ENCODE measurements at places on chromosomes 6 and 20.

GRCh38 chr6:99604166-99605073 is 2.2 kb upstream of the PRDM13 start:
- DNase-seq: no peak

- no peak for DNase-seq
These were observed 5.9 kb upstream of the UNC93A start for GRCh38 chr6:167285077-167285770.

DNA sequence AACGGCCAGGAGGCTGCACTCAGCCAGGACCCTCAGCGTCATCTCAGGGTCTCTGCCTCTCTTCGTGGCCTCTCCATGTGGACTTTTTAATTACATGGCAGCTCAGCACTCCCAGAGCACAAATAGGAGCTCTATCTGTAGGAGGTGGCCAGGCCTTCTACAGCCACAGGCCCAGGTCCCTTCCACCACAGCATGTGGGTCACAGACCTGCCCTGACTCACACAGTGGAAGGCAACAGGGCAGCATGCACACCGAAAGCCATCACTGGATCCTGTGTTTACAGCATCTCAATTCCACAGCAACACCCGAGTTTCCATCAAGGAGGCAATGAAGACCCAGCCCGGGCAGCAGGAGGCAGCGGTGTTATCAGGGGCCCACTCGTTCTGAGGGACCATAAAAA is 65.8 kb upstream of the CD93 start:
- no peak for DNase-seq

DNA sequence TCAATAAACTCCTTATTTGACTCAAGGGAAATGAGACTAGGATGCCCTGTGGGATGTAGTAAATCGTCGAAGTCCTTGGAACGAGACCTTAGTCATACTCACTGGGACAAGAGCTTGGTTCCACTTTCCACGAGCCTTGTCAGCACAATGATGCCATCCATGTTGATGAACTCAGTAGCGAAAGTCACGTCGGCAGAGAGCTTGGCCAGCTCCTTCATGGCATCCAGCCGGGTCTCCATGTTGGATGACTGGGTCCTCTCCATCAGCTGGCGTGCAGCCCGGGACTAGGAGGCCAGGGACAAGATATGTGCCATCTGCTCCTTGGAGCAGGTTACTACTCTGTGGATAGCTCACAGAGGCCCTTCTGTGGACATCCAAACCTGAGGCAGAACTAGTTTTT is 17.5 kb downstream of the ELMO2 start:
- DNase-seq: no peak

GRCh38 chr20:24146231-24146634 is 157.7 kb upstream of the GGTLC1 start:
- no peak for DNase-seq

DNA sequence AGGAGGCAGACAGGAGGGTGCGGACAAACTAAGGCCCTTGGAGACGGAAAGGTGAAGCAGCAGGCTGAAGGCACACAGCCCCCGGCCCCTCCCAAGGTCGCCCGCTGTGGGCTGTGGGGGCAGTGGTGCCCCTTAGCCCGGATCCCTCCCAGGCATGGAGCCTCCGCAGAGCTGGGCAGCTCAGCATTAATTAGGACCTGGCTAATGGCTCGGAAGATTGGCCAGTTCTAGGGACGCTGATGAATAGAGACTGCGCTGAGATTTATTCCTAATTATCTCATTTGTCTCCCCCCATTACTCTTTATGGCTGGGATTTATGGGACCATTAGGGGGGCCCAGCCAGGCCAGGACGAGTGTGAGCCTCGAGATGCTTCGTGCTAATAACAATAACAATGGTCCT is 20.4 kb downstream of the MDFI start:
- no peak for DNase-seq

DNA sequence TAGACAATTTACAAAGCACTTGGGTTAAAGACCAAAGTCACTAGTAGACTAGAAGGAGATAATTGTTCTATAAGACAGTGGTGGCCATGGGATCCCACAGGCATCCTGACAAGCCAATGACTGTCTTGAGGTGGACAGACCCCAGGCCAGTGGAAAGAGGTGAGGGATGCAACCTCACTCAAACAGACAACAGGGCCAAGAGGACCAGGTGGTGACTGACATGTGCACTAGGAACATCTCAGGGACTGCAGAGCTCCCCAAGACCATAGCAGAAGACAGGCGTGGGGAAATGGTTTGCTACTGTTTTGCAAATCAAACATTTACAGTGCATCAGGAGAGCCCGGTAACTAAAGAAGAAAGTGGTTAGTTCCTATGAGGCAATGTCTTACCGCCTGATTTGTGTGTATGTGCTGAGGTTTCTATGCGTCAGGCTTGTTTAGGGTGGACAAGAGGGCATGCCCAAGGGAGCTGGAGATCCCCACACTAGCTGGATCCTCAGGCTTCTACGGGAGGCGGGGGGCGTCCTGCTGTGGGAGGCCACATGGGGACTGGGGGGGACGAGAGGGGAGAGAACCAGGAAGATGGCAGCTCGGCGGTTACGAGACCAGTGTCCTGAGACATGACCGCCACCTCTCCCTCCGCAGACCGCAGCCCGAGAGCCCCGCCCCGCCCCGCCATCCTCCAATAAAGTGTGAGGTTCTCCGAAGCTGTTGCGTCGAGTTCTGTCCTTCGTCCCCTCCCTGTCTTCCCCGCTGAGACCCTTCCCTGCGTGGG is 623 bp upstream of the MRPS26 start:
- DNase-seq: no peak

- DNase-seq: no peak
These were observed 5.1 kb downstream of the RING1 start for GRCh38 chr6:33213166-33213988.

DNA sequence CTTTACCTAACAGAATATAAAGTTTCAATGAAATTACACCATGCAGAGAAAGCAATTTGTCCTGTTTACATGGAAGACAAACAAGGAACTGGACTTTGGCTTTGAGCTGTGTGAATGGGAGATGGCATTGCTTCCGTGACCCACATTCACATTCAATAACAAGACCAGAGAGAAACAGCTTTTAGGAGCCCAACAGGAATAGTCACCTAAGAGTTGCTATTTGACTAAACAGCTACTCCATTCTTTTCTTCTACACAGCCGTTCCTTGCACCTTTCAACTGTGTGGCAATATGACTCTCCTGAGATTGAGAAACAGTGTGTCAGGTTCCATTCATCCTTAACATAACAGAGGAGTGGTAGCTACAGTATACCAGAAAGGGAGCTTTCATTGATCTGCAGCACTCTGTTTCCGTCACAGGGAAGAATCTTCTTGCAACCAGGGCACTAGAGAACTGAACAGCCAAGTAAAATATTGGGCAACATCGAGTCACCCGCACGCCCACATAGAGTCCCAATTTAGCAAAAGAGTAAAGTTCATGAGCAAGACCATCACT is 355.1 kb downstream of the HAO1 start:
- no peak for DNase-seq

GRCh38 chr6:5314191-5314865 is 53.0 kb downstream of the FARS2 start:
- DNase-seq: no peak

DNA sequence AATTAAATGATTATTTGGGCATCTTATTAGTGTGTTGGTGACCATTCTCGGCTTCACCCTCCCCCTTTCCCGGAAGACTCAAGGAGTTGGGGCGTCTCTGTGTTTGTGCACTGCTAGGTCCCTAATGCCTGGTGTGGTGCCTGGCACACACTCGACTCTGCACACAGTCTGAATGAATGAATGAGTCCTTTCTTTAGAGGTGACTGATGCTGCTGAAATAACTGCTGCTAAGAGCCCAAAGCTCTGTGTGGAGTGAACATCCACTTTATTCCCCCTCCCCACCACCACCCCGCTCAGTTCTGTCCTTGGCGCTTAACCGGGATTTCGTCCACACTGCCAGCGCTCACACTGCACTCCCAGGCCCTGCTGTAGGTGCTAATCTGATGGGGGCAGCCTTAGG is 1.2 kb upstream of the PHACTR3 start:
- no peak for DNase-seq

DNA sequence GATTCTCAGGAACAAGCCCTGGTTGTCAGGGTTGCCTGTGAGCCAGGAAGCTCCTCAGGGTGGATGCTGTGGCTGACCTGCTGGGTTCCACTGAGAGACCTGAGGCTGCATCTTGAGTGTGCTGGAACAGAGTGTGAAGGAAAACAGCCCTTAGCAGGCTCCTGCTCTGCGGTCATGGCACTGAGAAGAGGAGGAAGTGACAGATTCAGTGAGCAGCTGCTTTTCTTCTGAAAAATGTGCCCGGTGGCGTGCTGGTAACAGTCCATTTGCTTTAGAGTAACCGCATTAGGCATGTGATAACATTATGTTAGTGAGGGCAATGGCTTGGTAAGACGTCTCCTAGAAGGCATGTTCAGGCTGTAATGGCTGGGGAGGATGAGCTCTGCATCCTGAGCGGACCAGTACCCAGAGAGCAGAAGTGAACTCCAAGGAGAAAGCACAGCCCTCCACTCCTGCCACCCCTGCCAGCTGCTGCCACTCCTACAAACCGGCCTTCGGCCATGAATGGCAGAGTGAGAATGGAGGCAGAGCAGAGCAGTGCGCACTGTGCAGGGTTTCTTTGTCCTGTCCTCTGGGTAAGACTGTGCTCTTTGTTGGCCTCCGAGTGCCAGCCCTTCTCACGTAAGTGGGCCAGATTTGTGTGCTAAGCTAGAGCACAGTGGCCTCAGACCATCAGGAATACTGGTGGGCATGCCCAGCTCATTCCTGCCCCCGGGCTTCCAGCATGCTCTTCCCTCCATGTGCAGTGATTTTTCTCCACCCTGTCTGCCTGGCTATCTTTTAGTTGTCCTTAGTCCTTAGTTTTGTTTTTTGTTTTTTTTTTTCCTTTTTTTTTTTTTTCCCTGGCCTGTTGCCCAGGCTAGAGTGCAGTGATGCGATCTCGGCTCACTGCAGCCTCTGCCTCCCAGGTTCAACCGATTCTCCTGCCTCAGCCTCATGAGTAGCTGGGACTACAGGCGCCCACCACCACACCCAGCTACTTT is 98.1 kb upstream of the VSTM2L start:
- DNase-seq: no peak

DNA sequence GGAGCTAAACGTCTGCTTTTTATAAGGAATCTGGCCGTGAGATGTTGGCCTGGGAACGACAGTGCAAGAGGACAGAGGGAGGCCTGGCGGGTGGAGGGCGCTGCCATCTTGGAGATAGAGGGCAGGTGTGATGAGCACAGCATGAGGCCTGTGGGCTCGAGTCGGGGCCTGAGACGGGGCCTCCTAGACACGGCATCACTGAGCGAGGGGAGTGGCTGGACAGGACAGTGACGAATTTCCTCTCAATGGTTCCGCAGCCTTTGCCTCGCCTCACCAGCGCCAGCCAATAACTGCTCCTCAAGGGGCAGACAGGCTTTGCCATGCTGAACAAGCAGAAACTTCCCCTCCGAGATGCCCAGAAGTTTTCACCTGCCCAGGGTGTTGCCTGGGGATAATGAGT is 376.7 kb downstream of the THBS2 start:
- DNase-seq: no peak

GRCh38 chr6:143107911-143108761 is 47.4 kb downstream of the AIG1 start:
- DNase-seq: no peak

DNA sequence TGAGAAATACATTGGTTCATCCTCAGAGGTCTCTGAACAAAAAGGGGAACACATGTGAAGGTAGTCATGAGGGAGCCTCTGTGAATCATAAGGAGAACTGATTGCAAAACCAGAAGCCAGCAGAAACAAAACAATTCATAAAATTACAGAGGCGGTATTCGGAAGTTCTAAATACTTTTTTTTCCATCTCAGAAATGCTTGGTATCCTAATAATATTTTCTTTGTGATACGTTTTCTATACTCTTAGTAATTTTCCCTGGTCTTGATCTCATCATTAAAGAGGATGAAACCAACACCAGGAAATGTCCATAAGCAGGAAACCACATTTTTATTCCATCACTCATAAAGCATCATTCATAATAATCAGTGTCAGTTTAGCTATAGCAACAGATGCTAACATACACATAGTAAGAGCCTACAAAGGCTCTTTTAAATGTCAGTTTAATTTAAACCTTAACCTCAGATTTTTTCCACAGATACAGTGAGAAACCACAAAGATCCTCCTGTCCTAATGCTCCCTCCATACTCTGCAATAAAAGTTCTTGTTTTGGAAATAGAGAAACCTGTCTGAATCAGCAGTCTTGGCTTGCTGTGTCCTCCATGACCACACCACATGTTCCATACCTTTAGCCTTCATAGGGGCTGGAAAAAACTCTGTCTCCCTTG is 29.2 kb downstream of the SGK1 start:
- DNase-seq: no peak

DNA sequence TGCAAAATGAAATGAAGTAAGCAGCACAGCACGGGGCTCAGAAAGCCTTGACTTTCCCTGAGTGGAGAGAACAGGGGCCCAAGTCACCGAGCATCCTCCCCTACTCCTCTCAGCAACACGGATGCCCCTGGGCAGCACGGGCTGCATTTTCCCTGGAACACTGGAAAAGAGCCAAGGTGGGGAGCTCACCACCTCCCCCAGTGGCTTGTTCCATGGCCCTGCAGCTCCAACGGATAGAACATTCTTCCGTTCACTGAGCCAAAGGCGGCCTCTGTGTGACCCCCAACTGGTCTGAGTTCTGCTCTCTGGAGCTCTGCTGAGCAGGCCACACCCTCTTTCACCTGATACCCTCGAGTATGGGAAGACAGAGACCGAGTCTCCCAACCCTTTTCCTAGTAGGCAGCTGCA is 20.8 kb upstream of the EMILIN3 start:
- DNase-seq: no peak

GRCh38 chr6:56280126-56280525 is 32.7 kb upstream of the COL21A1 start:
- DNase-seq: no peak

- DNase-seq: no peak
These were observed 125.8 kb downstream of the MRPL14 start for GRCh38 chr6:44001318-44002066.

GRCh38 chr20:35568645-35569044 is 26.8 kb downstream of the ERGIC3 start:
- no peak for DNase-seq

GRCh38 chr20:23018432-23018831 is 16.7 kb upstream of the SSTR4 start:
- no peak for DNase-seq

DNA sequence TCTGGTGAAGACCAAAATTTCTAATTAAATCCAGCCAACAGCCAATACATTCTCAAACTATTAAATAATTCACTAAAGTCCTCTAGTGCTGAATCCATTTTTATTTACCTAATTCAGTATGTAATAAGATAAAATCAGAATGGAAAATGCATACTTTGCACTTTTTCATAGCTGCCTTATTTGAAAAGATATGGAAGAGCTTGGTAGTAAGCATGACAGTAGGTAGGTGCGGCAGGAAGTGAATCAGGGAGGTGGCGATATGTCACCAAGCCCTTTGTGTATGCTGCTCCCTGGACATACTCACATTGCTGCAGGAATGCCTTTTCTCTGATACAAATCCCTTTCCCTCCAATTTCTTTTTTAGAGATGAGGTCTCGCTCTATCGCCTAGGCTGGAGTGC is 10.2 kb upstream of the TGM3 start:
- DNase-seq: no peak
